ENCODE measurements at places on chromosomes 5 and 9.

GRCh38 chr9:114314881-114315722 is 7.8 kb upstream of the ORM1 start:
- DNase-seq = no peak

GRCh38 chr5:112534611-112535255 is 115.7 kb upstream of the EPB41L4A start:
- DNase-seq = no peak

DNA sequence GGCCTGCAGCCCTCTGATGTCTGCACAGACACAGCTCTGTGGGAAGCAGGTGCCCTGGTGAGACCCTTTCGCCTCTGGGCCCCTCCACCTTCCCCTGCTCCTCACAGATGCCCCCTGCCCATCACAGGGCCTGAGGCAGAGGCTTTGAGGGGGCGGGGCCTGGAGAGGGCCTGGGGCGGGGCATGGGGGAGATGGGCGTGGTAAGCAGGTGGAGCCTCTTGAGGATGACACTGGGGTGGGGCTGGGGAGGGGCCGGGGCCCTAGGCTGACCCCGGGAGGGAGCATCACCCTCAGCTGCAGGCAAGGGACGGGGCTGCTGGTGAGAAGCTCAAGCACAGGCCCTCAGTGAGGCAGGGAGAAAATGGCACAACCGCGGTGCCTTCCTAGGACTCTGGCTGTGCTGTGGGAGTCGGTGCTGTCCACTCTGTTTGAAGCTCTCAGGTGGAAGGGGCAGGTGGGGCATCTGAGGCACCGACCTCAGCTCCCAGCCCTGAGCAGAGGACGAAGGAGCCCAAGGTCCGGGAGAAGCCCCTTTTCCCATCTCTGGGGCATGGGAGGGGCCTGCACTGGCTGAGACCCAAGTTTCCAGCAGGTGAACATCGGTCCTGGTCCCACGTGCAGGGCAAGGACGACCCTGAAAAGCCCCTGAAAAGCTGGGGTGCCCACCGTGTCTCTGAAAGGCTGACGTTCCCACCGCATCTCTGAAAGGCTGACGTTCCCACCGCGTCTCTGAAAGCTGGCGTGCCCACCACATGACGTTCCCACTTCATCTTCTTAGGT is 17.5 kb upstream of the SLC9A3 start:
- DNase-seq = no peak

- DNase-seq = no peak
These were observed at the start of gene PPP1R2B for GRCh38 chr5:156850206-156850751. Gene PPP1R2B, plus strand, starts transcription at chr5:156850295. Its CDS starts 268 bp downstream, at chr5:156850563.

- DNase-seq = peak; percentile 93
These were observed 580.8 kb downstream of the CCDC171 start for GRCh38 chr9:16133556-16134227.

GRCh38 chr9:124411514-124412227 is 3.6 kb downstream of the PSMB7 start:
- peak; percentile 43 for DNase-seq

GRCh38 chr9:114290561-114290986 is 32.3 kb upstream of the ORM1 start:
- no peak for DNase-seq

GRCh38 chr5:34738381-34738780 is 82.3 kb downstream of the RAI14 start:
- no peak for DNase-seq

DNA sequence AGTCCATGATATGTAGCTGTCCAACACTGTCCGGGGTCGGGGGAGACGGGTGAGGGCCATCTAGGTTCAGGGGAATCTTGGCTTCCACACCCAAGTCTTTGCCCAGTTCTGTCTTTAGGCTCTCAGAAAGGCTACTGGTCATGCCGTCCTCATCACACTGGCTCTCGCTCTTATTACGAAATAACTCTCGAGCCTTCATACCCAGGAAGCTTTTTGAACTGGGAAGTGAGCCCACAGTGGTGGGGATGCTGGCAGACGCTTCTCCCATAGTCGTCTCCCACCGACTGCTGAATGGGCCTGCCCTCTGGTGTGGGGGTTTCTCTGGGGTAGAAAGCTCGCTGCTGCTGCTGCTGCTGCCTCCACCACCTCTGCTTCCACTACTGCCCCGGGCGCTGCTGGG is 17.6 kb downstream of the SPACA9 start:
- no peak for DNase-seq

DNA sequence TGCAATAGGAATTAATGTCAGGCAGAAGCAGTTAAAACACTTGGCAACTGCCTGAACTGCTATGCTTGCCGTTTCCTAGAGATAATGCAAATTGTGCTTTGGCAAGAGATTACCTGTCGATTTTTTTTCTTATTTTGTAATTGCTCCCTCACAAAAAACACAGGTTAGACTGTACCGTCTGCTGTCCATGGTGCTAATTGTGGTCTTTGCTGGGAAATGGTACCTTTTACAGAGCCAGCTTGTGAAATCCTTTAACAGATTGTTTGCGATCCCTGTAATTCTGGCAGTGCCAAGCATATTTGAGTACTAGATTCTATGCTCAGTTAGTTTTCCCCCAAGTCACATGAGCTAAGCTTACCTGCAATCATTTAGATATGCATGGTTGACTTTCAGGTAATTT is 2125.8 kb upstream of the WWC1 start:
- DNase-seq = peak; percentile 12

DNA sequence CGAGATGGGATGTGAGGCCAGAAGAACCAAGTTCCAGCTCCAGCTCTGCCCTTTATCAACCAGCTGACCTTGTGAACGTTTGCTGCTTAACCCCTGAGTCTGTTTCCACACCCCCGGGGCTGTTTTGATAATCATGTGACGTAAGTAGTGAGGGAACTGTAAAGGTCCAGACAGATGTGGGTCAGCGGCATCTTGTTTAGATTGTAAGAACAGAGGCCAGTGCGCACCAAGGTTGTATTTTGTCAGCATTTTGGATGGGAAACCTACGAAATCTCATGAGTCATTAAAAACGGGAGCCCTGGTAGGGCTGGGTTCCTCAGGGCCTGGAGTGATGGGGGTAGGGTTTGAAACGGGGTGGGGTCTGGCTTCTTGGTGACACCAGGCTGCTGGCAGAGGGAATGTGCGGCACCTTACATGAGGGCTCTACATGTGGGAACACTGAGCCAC is 13.8 kb upstream of the COL15A1 start:
- no peak for DNase-seq

- no peak for DNase-seq
These were observed 14.0 kb downstream of the BNIP1 start for GRCh38 chr5:173158366-173158765.

DNA sequence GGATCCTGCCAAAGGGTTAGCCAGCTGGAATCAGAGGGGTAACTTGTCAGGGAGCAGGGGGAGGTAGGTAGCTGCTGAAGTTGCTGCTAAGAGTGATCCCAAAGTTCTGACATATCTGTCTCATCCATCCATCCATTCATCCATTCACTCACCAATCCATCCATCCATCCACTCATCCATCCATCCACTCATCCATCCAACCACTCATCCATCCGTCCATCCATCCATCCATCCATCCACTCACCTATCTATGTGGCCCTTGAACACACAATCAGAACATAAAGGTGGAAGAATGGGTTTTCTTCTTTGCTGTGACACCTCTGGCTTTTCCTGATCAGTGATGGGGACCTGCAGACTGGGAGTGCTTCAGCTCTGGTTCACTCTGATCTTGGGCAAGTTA is 3.0 kb upstream of the C5orf52 start:
- DNase-seq = no peak

- no peak for DNase-seq
These were observed 234.5 kb upstream of the SLC24A2 start for GRCh38 chr9:20023210-20023905.

GRCh38 chr5:61582205-61582820 is 250.3 kb downstream of the ZSWIM6 start:
- no peak for DNase-seq

DNA sequence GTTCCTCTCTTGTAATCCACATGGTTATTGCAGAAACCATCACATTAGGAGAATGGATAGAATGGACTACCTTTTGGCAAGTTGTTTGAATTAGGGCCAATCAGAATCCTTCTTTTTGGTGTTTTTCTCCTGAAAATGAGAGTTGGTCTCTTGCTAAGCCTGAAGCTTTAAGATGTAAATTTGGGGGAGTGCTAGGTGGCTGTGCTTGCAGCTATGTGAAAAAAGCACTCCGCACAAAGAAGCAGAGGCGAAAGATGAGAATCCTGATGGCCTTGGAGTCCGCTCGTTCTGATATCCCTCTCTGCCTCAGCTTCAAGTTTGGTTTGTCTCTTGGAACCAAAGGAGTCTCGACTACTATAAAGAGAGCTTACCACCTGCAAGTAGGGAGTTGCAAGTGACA is 63.6 kb downstream of the INIP start:
- DNase-seq = no peak

- DNase-seq = no peak
These were observed 518.9 kb downstream of the CTNND2 start for GRCh38 chr5:11385251-11385900.

DNA sequence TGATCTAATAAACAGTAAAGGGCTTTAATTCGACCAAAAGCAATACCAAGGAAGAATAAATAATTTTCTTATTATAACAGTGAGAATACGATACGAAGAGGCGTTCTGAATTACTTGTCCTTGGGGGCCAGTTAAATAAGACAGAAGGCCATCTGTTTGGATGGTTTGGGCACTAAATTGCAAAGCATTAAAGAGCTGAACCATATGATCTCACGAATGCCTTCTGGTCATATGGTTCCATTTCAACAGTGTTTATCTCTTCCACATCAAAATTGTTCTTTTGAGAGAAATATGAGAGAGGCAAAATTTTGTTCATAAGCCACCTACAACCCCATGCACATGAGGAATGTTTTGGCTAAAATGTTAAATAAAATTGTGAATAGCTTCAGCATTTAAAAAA is 605.4 kb downstream of the PTPRD start:
- no peak for DNase-seq

DNA sequence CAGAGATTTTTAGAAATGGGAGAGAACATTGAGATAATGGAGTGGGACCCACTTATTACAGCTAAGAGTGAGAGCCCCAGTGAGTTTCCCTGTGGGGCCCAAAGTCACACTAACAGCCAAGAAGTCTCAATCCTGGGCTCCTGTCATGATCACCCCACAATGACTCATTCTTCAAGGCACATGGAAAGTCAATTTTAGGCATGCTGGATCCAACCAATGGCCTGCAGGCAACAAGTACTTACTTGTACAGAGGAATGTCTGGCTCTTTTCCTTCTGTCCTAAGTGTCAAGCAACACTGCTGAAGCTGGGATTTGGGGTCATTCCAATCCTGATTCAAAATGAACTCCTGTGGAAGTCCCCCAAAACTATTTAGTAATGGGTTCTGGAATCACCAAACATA is 123.1 kb downstream of the DROSHA start:
- DNase-seq = peak; percentile 16

DNA sequence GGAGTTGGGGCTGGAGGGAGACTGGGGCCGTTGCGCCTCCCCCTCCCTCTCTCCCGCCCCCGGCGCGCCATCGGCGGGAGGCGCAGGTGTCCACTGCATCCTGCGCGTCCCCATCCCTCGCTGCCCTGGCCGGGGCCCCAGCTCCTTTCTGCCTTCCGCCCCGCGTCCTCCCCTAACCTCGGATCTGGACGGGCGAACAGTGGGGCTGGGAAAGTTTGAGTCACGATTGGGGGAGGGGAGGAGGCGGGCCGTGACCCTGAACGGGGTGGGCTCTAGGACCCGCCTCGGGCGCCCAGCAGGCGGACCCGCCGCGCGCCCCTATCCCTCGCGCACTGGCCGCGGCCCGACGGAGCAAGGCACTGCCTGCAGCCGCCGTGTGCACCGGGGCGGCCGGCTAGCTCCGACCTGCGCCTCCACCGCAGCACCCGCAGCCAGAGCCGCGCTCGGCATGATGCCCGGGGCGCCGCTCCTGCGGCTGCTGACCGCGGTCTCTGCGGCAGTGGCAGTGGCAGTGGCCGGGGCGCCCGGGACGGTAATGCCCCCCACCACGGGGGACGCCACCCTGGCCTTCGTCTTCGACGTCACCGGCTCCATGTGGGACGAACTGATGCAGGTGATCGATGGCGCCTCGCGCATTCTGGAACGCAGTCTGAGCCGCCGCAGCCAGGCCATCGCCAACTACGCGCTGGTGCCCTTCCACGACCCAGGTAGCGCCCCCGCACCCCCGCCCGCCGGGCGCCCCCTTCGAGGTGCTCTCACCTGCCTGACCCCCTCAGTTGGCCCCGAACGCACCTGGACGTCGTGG is at the start of gene HMCN2:
Gene HMCN2, plus strand, starts transcription at position 330 of the 805 bp plus-strand sequence. Its CDS starts 119 bp downstream, at position 449.
- peak; percentile 16 for DNase-seq

GRCh38 chr9:136646827-136647711 is 15.6 kb upstream of the EGFL7 start:
- no peak for DNase-seq

DNA sequence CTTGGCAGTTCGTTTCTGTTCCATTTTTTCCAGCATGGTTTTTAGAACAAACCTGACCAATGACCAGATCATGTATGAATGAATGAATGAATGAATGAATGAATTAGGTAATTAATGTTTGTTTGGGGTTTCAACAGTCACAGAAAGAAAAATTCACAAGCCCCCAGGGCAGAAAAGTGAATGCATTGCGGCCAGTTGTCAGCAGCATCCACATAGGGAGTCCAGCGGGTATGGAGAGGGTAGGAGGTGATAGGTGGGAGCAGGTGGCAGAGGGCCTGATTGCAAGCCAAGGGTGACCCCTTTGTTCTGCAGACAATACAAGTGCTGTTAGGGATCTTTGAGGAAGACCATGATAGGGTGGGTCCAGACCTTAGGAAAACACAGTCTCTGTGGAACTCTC is 49.7 kb upstream of the SAP30L start:
- no peak for DNase-seq

DNA sequence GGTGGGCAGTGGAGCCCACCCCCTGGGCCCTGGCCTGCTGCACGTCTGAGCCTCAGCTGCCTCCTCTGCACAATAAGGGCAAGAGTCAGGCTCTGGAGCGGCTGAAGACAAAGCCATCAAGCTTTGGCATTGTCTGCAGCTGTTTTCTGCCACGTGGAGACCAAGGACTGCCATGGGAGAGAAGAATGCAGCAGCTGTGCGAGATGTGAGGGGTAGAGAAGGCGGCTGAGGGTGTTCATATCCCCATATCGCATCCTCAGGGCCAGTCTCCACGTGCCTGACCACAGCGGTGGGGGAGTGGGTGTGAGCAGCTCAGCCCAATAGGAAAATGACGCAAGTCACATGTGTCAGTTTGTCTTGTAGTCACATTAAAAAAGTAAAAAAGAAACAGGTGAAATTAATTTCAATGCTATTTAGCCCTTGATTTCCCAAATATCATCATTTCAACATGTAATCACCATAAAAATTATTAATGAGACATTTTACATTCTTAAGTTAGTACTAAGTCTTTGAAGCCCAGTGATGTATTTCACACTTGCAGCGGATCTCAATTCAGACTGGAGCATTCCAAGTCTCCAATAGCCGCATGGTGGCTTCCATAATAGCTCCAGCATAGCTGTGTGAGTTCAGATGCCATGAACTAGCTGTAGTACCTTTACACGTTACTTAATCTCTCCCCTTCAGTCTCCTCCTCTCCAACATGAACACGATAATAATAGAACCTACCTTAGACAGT is 6.6 kb downstream of the C1QTNF2 start:
- no peak for DNase-seq

Data from Caki2 (cell line).